ENCODE measurements at places on chromosomes 2 and 18.

- no peak for DNase-seq
Measured at GRCh38 chr2:238369591-238370040, 49.3 kb downstream of the TRAF3IP1 start.

- no peak for DNase-seq
Measured at GRCh38 chr18:75837316-75837715, 409.8 kb upstream of the SMIM21 start.

DNA sequence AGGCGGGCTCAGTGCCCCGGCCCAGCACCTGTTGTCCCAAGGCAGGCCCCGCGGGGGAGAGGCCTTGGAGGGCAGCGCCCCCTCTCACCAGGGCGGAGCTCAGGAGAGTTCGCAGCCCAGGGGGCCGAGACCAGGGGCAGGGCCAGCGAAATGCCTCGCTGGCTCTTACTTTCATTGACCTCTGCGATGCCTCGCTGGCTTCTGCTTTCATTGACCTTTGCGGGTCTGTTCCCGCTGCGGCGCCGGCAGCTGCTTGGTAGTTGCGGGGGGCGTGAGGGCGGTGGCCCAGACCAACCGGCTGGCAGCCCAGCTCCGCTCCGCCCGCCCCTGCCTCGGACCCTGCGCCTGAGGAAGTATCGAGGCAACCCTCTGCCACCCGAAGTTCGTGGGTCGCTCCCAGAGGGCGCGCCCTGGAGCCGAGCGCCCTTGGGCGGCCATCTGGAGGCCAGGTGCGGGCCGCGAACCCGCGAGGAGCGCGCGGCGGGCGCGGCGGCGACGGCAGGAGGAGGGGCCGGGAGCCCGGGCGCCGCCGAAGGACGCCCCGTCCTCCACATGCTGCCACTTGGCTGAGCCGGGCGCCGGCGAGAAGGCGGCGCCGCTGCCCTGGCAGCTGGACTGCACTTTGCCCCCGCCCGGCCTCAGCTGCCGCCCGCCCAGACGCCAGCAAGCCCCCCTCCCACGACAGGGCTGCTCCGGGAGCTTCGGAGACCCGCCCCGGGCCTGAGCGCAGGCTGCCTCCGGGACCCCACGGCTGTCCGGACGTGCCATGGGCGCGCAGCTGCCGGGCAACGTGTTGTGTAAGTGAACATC lies 118.0 kb upstream of the MSTN start:
- DNase-seq, result no peak

DNA sequence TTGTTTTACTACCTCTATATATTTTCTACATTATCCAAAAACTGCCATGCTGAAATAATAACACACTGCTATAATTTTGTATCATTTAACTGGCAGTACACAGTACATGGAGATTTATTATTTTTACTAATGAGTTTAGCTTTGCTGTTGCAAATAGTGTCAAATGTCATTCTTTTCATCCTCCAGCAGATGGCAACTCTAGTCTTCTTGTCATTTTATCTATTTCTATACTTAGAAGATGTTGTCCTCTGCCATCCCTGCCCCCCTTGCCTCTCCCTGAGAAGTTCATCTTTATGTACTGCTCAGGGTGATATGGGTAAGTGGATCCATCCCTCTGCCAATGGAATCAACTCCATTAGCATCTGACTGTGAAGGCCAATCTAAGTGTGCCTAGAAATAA lies 21.7 kb upstream of the LRRTM1 start:
- no peak for DNase-seq

GRCh38 chr2:177015356-177015923 lies 197.2 kb upstream of the HNRNPA3 start:
- DNase-seq, result no peak

DNA sequence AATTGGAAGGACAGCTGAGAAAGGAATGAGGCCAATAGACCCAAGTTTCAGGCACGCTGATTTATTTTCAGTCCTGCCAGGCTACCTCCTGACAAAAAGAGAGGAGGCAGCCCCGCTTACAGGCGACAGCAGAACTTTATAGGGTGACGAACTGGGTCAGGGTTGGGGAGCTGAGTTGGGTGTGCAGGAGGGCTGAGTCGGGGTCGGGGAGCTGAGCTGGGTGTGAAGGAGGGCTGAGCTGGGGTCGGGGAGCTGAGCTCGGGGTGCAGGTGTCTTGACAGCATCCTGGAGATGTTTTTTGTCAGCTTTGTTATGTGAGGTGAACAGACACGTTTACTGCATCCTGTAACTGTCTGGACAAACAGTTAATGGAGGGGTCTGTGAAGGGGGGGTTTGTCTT lies 342.2 kb downstream of the ADCYAP1 start:
- DNase-seq, result no peak

- DNase-seq, result no peak
Measured at GRCh38 chr18:77119851-77120491, 12.6 kb downstream of the MBP start.

DNA sequence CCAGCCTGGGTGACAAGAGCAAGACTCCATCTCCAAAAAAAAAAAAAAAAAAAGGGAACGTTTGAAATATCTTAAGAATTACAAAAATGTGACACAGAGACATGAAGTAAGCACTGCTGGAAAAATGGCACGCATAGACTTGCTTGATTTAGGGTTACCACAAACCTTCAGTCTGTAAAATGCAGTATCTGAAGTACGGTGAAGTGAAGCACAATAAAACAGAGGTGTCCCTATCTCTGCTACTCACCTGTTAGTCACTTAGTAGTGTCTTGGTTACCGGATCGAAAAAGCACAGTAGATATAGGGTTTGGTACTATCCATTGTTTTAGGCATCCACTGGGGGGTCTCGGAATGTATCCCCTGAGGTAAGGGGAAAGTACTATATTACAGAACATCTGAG lies 11.6 kb upstream of the GREB1L start:
- no peak for DNase-seq

DNA sequence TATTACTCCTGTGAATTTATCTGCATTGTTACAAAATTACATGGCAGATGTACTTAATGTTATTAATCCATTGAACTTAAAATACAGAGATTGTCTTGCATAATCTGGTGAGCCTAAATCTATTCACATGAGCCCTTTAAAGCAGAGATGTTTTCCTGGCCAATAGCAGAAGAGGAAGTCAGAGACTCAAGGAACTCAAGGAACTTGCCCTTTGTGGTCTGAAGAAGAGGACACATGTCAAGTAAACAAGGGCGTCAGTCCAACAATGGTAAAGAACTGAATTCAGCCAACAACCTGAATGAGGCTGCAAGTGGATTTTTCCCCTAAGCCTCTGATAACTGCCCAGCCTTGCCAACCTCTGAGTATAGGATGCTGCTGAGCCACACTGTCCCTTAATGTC lies 356.3 kb upstream of the PKDCC start:
- no peak for DNase-seq

DNA sequence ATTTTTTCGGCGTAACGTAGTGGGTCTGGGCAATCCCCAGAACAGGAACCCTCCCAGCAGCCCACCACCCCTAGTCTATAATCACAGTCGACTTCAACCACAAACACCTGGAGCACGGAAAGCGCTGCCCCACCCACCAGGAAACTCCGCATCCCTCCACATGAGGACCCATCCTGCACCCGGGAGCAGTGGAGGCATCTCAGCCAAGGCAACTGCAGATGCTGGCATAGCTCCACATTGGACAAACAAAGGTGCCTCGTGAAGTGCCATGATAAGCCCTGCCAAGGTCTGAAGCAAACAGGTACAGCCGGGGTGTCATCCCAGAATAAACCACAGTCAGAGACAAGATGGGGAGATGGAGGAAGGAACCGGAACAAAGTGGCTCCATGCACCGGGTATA lies 24.3 kb upstream of the COPS8 start:
- DNase-seq, result no peak

GRCh38 chr18:57004366-57005121 lies 142.3 kb upstream of the BOD1L2 start:
- no peak for DNase-seq

GRCh38 chr2:198213253-198213652 lies 408.9 kb downstream of the PLCL1 start:
- DNase-seq, result no peak

- DNase-seq, result no peak
Measured at GRCh38 chr2:189298481-189298880, 118.9 kb upstream of the COL5A2 start.

GRCh38 chr2:162327134-162327769 lies 8.8 kb upstream of the IFIH1 start:
- no peak for DNase-seq

GRCh38 chr2:10591207-10591606 lies 98.6 kb downstream of the NOL10 start:
- no peak for DNase-seq

DNA sequence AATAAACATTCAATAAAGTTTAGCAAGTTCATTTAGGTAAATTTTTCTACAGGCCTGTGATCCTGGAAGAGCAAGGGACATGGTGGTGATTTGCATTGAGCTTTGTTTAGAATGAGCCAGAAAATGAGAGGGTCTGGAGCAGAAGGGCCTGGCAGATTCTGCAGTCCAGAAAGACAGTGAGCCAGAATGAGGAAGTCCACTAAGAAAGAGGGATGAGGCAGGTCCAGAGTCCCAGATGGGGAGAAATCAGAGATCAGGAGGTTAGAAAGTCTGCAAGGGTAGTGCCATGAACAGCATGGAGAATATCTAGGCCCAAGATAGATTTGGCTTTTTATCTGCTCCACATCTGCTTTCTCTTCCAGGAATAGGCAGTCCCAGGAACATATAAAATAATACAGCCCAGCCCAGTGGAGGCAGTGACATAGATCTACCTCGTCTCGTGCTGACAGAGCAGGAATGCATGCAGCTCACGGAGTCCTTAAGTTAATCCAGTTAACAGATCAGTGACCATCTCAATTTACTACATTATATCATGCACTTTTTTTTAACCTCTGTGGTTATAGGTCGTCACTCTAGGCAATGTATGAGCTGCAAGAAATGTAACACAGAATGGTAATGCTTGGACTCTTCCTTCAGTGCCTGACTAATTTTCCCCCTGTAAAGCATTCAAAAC lies 429.0 kb downstream of the SUCLG1 start:
- no peak for DNase-seq

GRCh38 chr2:97660775-97661389 lies 3.0 kb downstream of the ACTR1B start:
- DNase-seq, result no peak

- DNase-seq, result no peak
Measured at GRCh38 chr2:24058564-24059271, 9.2 kb downstream of the FKBP1B start.

DNA sequence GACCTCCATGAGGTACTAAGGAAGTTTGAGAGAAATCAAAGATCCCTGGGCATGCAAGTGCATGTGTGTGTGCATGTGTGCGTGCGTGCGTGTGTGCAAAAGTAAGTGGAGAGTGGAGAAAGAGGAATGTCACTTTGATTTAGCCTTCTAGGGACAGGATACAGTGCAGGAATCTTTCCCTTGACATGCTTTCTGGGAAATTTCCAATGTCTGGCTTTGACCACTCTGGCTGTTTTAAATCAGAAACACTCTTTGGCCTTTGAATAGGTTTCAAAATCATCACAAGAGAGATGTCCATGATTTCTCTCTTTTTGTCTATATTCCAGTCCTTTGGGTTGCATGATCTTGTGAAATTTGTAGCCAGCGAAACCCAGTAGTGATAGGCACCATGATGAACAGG lies 162.0 kb downstream of the ALK start:
- no peak for DNase-seq

GRCh38 chr18:50143886-50144285 lies 51.1 kb downstream of the MYO5B start:
- DNase-seq, result no peak

DNA sequence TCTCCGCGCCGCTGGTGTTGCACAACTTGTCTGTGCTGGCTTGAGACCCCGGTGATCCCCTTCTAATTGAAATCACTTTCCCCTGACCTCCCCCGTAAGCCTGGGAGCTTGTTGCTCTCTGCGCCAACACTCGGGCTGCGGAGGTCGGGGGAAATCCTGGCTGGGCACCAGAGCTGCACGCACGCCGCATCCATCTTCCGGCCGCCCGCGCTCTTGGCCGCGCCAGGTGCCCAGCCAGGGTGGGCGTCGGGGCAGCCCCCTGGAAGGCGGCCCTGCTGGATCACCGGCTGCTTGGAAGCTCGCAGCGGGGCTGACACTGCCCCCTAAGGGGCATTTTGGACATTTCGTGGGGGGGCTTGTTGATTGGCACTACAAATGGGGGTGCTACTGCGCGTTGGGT lies 280.3 kb upstream of the SKOR2 start:
- no peak for DNase-seq

GRCh38 chr2:54618646-54619565 lies 104.6 kb upstream of the EML6 start:
- DNase-seq, result no peak

- DNase-seq, result no peak
Measured at GRCh38 chr2:74927621-74928020, 30.8 kb upstream of the POLE4 start.

DNA sequence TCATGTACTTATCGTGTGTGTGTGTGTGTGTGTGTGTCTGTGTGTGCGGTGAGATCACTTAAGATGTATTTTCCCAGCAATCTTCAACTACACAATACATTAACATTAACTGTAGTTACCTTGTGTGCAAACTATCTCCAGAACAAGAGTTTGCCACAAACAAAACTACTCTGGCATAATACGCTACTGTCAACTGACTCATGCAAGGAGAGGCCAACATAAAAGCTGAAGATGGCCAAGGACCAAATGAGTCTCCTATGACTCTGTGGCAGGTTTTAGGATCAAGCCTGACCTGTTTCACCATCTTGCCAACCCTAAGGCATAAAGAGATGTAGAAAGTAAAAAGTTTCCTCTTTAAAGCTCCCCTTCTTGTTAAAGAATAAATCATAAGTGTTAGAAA lies 20.1 kb downstream of the CYB5A start:
- DNase-seq, result no peak

DNA sequence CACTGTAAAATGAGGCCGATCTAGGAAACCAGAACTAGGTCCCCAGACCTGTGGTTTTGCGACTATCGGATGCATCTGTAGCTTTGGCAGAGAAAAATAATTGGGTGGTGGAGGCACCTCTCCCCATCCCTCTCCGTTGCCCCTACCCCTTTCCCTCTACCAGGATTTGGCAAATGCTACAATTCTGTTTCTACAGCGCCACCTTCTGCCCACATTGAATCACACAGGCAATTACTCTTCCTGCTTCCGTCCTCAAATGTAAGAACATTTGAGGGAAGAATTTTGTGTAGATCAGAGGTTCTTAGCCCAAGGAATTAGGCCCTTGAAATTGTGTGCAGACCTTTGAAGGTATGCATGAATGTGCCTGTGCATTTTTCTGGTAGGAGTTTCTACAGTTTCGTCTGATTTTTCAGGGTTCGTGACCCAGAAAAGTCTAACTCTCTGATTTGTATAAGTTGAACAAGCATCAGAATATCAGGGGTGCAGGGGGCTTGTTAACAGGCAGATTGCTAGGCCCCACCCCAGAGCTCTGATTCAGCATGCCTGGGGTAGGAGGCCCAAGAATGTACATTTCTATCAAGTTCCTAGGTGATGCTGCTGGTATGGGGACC lies 11.2 kb downstream of the ATP6V1B1 start:
- peak; percentile 30 for DNase-seq

GRCh38 chr18:26458526-26459232 lies 89.7 kb downstream of the KCTD1 start:
- DNase-seq, result no peak

- no peak for DNase-seq
Measured at GRCh38 chr2:109720380-109721106, 73.6 kb upstream of the RGPD5 start.

- DNase-seq, result no peak
Measured at GRCh38 chr2:144524118-144525009, 4.4 kb upstream of the ZEB2 start.

GRCh38 chr2:5665066-5665465 lies 27.1 kb upstream of the SOX11 start:
- DNase-seq, result no peak

- DNase-seq, result no peak
Measured at GRCh38 chr2:208112969-208113368, 11.4 kb downstream of the CRYGD start.

Measured in central memory CD4-positive, alpha-beta T cell (primary cell).